ENCODE measurements at places on chromosomes 1 and 21.

- DNase-seq: no peak
Measured at GRCh38 chr21:38504066-38504465, 5.8 kb upstream of the ERG start.

DNA sequence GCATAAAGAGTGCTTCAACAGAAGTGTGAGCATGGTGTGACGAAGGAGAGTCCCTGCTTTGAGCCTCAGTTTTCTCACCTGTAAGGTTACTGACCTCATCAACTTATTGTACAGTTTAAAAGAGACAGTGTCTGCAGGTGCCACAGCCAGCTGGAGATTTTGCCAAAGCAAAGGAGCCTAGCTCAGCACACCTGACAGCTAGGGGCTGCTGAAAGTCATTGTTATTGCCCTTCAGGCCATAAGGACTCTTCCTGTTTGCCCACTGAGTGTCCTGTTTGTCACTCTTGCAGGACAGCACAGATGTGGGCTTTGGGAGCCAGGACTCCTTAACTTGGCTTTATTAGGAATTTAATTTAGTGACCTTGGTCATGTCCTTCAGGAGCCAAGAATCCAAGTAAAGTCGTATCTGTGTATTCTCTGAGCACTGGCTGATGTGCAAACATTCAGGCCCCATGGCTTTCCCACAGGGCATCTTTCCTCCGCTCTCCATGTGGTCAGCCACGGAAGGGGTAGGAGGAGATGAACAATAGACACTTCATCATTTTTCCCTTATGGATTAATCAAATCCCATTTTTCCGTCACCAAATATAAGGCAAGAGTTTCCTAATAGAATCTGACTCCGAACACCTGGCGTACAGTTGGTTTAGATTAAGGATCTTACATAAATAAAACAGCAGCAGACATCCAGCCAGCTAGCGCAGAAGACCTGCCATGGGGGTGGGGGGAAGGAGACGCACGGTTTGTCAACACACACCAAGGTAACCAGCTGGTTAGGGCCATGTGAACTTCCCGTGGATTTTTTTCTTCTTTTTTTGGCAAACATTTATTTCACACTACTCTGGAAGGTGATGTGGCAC, 43.1 kb upstream of the KANK4 start:
- no peak for DNase-seq

- no peak for DNase-seq
Measured at GRCh38 chr1:241677201-241677600, 25.1 kb downstream of the WDR64 start.

DNA sequence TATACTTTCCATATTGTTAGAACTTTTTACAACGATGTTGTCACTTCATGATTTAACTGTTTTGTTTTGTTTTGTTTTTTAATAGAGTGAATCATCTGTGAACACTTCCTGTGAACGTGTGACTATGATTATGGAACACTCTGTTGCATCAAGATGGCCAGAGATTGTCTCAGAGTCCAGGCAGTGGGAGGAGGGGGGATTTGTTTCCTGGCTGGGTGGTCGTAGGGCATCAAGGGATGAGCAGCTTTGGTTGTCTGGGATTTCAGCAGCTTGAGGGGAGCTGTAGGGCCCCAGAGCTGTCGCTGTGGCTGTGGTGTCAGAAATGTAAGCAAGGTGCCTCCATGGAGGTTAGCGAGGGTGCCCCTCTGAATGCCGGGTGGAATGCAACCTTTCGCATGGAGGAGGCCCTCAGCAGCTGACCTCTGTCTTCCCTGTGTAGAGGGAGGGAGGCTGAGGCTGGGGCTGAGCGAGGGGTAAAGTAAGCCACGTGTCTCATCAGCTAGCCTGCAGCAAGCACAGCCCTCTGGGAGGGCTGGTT, 21.4 kb downstream of the NEK2 start:
- no peak for DNase-seq

GRCh38 chr21:33546086-33546485, 3.2 kb downstream of the SON start:
- no peak for DNase-seq

DNA sequence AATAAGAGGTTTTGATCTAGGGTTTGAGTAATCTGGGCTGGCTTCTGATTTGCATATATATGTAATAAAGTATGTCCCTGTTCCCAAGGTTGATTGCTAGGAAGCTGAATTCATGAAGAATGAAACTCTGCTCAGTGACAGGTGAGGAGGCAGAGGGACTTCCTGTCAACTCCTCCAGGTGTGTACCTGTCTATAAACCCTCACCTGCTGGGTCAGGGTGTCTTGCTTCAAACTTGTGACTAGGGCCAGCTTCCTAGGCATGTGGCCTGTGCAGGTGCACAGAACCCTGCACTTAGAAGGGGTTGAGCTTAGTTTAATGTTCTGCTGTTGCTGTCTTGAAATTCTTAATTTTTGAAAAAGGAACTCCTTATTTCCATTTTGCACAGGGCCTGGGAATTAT, 21.1 kb downstream of the OLFML3 start:
- DNase-seq: no peak

DNA sequence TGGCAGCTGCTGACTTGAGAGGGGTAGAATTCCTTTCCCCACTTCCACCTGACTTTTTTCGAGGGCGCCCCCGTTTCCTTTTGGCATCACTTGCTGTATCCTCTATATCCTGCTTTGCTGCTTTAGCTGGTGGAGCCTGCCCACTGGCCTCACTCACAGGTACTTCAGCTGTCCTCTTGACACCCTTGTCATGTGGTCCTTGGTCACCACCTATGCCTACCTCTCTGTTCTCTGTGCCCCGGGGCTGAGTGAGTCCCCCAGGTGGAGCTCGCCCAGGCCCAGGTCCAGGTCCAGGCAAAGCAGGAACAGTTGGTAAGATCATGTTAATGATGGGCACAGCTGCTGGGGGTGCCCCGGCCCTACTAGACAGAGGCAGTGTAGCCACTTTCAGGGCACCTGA, 4.5 kb downstream of the RFX5 start:
- no peak for DNase-seq

GRCh38 chr1:172843444-172843843, 184.5 kb downstream of the FASLG start:
- no peak for DNase-seq

- no peak for DNase-seq
Measured at GRCh38 chr1:164363980-164364379, 195.0 kb upstream of the PBX1 start.

DNA sequence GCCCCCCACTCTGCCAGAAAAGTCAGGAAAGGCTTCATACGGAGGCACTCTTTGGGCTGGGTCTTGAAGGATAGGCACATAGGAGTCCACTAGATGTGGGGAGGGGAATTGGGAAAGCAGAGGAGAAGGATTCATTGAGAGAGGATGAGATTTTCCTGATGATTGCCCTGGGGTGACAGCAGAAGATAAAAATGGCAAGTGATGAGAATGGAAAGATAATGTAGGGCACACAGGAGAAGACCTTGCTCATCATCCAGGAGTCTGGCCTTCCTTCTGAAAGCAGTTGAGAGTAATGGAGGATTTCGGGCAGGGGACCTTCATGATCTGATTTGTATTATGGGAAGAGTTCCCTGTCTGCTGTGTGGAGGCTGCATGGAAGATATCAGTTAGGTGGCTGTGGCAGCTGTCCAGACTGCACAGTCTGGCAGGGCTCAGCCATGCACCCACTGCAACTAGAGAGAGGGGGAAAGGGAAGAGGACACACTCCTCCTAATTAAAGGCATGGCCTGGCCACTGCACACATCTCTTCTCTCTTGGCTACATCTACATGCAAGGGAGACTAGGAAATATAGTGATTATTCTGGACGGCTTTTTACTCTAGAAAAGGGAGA, 9.6 kb upstream of the FABP3 start:
- DNase-seq: no peak

GRCh38 chr1:90204023-90204590, 209.2 kb downstream of the ZNF326 start:
- no peak for DNase-seq

- no peak for DNase-seq
Measured at GRCh38 chr1:29105822-29106221, 17.9 kb downstream of the TMEM200B start.

Measured in CD4-positive, CD25-positive, alpha-beta regulatory T cell (primary cell).